ENCODE measurements at places on chromosomes 3 and 15.

DNA sequence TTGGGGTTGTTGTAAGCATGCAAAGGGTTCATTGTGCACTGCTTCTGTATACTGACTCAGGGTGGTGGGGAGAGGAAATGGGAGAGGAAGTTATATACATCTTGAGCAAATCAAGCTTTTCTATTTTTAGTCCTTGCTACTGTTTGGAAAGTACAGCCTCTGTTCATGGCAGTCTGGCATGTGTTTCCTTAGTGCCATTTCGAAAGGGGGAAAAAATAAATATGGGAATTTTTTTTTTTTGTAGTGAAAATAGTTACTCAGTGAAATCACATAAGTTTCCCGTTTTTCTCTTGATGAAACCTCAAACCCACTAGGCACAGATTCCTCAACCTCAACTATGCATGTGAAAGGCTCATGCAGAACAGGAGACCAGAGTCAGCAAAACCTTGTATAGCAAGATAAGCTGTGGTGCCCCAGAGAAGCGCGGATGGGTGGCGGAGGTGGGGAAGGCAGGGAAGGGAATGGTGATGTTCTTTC, 353.3 kb downstream of the LPP start:
- no peak for DNase-seq

DNA sequence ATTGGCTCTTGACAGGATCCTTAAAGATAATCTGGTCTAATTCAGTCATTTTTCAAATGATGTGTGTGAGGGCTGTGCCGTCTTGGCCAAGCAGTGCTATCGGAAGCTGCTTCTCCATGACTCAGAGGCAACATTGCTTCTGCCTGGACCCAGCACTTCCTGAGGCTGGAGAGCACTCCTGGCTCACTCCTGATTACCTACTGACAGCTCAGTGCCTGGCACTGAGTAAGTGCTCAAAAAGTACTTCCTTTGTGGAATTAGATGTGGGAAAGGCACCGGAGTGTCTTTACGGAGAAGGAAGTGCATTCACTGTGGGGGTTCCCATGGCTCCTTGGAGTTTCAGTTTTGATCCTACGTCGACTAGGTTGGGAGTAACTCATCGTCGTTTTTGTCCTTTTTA, 86.9 kb upstream of the UBE3A start:
- DNase-seq = no peak

GRCh38 chr3:179921500-179921899, 115.2 kb downstream of the PEX5L start:
- no peak for DNase-seq

- DNase-seq = no peak
Observed at GRCh38 chr3:32882603-32883025, 64.8 kb downstream of the TRIM71 start.

GRCh38 chr15:49115062-49115461, 40.3 kb downstream of the COPS2 start:
- no peak for DNase-seq

DNA sequence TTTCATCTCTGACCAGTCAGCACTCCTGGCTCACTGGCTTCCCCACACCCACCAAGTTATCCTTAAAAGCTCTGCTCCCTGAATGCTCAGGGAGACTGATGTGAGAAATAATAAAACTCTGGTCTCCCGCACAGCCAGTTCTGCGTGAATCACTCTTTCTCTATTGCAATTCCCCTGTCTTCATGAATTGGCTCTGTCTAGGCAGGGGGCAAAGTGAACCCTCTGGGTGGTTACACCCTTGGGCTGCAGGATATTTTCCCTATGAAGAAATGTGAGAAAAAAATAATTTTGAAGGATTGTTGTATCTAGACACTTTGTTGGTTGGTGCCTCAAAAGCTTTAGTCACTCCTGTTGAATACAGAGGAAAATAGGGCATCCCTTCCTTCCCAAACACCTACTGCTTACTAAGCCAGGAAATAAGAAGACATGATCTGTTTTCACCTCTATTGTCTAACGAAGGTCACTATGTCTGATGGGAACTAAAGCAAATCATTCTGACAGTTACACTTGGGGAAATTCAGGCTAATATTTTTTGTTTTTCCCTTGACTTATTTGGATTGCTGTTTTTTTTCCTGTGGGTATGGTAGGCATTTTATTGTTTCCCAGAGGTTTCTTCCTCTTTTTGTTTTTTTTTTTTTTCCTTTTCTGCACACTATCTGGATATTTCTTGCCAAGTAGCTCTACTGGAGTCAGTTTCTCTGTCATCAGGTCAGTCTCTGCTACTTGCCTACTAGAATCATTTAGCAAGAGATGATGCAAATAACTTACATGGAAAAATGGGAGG, 15.3 kb upstream of the TNFSF10 start:
- no peak for DNase-seq

DNA sequence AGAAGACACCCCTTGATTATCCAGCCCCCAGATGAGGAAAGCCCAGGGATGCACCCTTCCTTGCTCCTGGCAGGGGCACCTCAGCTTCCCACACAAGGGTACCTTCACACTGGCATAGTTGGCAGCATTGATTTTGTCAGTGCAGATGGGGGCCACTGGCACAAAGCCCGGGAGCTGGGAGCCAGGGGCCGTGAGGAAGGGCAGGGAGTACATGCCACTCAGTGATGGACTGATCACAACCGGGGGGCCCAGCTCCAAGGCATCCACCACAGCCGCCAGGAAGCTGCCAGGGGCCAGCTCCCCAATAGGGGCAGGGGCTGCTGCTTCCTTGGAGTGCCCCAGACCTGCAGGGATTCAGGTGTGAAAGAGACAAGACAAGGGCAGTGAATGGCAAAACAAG, 2.6 kb upstream of the PCBP4 start:
- DNase-seq = no peak

DNA sequence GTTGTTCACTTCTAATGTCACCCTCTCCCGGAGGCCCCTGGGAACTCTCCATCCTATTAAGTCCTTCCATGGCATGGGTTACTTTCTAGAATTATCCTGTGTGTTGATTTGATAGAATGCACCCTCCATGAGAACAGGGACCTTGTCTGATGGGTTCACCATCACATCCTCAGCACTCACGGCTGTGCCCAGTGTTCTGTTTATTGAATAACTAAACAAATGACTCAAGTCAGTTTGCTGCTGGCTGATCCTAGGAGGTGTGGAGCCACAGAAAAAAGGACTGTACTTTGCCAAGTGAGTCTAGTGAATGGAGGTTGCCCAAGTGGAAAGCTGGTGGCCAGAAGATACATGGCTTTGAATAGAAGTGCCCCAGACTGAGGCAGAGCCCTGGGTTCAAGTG, 48.5 kb upstream of the RAB6B start:
- no peak for DNase-seq
